ENCODE measurements at places on chromosomes 7 and 10.
A peak's percentile ranks its signal among the peaks of the same experiment; 100 is the strongest.

- DNase-seq, result peak; percentile 61
These were observed 12.2 kb upstream of the REPIN1 start for GRCh38 chr7:150356265-150356897.

DNA sequence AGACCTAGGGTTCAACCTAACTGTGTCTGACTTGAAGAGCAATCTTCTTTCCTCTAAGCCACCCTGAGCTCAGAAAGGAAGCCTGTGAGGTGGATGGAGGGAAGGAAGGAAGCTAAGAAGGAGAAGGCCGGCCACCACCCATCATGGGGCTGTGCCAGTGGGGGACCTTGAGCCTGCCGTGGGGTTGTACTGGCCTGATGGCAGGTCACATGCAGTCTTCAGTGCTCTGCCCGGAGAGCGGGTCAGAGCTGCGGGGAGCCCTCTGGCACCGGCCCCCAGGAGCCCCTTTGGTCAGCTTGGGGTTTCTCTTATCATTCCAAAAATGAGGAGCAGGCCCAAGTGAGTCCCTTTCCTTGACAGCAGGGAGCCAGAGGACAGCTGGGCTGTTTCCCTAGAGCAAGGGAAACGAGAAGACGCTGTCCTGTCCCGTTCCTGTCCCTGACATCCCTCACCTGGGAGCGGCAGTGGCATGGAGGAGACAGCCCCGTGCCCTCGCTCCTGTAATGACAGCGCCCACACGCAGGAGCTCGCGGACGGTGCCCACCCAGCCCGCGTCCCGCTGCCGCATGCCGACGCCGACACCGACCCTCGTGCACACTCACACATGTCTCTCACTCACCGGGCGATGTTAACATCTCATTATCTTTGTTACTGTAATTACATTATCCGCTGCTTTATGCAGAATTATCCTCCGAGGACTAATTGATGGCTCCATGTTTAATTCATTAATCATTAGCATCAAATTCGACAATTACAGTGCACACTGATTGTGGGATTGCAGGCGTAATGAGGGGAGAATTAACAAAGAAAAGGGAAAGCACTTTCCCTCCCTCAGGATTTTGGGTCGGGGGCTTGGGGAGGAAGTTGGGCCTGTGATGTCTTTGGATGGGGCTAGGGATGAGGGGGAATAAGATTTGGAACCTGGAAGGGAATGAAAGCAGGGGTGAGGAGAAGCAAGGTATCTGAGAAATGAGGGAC is 31.3 kb downstream of the GBX1 start:
- DNase-seq, result no peak

GRCh38 chr7:157444843-157445135 is 108.0 kb downstream of the DNAJB6 start:
- no peak for DNase-seq

GRCh38 chr7:94368371-94368791 is 26.3 kb upstream of the COL1A2 start:
- no peak for DNase-seq

DNA sequence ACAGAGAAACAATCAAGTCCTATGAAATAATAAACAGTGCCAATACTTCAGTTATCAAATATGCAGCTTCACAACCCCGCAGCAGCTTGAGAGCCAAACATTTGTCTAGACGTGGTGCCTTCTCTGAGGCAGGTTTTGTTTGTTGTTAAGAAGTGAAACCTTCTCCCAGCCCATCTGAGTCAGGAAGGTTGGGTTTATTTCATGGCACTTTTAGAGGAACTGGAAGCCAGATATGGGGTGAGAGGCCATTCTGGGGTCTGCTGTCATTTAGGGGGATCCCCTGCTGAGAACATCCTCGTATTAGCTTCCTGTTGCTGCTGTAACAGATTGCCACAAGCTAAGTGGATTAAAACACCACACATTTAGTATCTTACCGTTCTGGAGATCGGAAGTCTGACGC is 113.6 kb downstream of the GRK5 start:
- DNase-seq, result no peak

DNA sequence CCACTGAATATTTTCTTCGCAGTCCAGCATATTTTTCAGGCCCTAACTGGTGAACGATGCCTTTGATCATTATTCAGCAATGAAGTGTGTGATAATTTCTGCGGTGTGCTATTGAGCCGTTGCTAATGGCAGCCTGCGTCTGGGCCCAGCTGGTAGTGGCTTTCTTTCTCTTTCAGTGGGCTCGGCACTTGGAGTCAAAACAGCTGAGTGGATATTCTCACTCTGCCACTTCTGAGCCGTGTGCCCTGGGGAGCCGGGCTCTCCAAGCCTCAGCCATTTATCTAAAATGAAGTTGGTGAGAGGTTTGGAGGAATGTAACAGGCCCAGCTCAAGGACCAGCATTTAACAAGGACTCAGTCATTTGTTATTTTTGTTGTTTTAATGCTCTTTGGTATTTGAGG is 87.5 kb upstream of the IFRD1 start:
- no peak for DNase-seq

GRCh38 chr10:7310076-7310475 is 100.8 kb downstream of the SFMBT2 start:
- no peak for DNase-seq

- no peak for DNase-seq
These were observed 228.5 kb downstream of the CACNB2 start for GRCh38 chr10:18368682-18369081.

- no peak for DNase-seq
These were observed 5.0 kb downstream of the TPK1 start for GRCh38 chr7:144830811-144831210.

- no peak for DNase-seq
These were observed 133.2 kb downstream of the VPS50 start for GRCh38 chr7:93365341-93365740.

DNA sequence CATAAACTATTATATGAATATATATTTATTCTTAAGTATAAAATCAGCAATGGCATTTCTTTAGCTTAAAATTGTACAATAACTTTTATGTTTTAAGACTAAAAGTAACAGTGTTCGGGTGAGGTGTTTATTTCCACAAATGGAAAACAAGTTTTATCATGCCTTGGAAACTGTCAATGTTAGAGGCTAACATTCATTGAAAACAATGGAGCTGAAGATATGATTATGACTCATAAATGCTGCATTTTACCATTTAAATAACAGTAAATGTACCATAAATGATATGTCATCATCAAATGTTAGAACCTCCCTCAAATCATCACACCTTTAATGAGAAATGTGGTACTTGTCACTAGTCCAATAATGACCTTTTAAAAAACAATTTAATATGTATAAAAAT is 897.3 kb downstream of the PCDH15 start:
- DNase-seq, result no peak

- DNase-seq, result peak; percentile 75
These were observed 94.7 kb upstream of the EFCAB10 start for GRCh38 chr7:105675934-105676371.

DNA sequence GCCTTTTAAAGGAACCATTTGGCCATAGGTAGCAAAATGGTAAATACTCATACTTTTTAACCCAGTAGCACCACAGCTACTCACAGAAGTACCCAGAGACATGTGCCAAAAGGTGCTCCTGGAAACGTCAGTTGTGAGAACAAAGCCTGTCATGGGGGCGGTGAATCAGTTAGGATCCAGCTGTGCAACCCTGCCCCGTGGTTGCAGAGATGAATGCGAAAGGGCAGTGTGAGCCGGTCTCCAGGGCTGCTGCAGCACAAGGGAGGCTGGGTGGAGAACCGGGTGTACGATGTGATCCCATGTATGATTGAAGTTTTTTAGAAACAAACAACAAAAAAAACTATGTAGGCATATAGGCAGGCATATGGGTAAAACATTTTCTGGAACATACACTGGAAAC is 1.3 kb upstream of the LRRC18 start:
- no peak for DNase-seq

DNA sequence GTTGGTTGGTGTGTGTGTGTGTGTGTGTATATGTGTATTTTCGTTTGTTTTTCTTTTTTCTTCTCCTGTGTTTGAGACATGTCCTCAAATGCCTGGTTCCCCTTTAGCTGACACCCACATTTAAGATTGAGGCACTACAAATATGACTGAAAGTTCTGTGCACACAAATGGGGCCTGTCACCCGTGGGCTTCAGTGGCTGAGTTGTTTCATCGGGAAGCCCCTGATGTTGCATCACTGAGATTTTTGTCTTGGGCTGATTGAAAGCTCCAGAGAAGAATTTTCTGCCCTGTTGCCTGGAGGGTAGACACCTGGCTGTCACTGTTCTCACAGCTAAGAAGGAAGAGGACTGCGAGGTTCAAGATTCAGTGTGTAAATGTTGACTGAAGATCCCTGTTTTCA is 283.8 kb upstream of the C7orf33 start:
- no peak for DNase-seq

GRCh38 chr10:126058507-126058906 is 162.1 kb downstream of the FANK1 start:
- DNase-seq, result no peak

DNA sequence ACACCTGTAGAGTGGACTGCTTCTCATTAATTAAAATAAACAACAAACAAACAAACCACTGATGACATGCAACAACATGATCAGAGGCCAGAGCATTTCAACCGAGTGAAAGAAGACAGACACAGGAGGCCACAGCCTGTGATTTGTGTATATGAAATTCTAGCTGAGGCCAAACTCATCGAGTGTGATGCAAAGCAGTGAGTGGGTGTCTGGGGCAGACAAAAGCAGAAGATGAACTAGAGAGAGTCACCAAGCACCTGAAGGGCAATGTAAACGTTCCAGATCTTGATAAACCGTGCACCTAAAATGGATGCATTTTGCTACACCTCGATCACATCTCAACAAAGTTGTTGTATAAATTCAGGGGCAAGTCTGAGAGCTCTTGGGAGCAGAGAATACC is 108.4 kb downstream of the KLF6 start:
- no peak for DNase-seq

DNA sequence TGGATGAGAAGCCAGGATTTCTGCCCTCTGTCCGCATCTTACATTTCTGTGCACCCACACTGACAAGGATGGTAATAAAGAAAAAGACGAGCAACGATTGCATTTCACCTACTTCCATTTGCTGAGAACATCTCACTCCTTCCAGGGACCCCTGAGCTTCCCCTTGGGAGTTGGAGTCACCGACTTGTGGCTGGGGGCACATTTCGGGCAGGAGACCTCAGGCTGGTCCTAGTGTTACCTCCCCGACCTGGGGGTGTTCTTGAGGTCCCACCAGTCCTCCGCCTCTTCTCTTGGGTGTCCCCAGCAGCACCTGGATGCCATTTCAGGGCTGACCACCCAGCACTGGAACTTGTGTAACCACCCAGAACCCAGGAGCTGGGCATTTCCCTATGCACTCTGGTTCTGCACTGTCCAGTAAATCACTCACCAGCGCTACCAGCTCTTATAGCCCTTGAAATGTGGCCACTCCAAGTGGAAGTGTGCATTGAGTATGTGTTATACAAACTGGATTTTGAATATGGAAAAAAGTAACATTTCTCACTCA is 84.9 kb downstream of the LANCL2 start:
- DNase-seq, result no peak

DNA sequence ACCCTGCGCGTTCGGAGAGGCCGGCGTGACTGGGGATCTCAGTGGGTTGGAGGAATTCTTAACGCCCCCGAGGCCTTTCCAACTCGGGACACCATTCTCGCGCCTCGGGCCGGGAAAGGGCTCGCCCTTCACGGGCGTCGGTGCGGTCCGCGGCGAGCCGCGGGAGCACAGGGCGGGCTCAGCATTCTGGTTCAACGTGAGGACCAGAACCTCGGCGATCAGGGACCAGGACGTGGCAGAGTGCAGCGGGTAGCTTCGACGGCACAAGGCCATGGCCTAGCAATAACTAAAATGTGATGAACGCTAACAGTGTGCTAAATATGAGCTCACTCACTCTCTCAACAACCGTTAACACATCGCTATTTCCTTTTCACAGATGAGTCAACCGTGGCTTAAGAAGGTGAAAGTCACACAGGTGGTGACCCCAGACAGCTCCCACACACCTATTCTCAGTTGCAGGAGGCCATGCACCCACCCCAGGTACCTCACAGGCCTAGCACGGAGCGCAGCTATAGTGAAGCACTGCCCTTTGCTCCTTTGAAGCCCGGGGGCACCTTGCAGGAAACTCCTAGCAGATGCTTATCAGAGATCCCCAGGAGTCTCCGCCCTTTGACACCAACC is 4.5 kb upstream of the EMX2 start:
- no peak for DNase-seq

- no peak for DNase-seq
These were observed 79.6 kb downstream of the LARP4B start for GRCh38 chr10:851901-852300.

DNA sequence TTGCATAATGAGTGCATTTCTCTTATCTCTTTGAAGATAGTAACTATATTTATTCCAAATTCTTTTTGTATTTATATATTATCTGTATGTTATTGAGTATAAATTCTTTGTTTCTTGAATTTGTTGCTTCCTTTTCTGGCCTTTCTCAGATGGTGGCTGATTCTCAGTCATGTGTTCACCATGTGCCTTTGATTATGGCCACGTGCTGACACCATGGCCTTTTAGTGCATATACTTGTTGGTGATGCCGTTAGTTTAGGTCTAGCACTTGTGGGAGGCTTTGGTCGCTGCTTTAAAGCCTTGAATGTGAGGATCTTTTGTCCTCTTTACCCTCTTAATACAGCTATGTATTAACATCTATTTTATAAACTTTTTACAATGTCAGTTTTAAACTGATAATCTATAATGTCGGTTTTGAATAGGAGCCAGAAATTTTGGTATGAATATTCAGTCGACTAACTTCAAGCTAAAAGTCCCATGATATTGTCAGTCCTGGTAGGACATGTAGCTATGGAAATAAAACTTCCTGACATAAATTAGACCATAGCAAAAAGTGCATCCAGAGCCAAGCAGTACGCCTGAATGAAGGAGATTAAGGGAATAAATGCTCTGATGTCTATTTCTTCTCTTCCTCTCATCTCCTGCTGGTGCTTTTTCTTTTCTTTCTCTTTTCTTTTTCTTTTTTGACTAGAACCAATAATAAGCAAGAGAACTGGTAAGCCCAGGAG is 130.3 kb downstream of the GNAI1 start:
- no peak for DNase-seq

DNA sequence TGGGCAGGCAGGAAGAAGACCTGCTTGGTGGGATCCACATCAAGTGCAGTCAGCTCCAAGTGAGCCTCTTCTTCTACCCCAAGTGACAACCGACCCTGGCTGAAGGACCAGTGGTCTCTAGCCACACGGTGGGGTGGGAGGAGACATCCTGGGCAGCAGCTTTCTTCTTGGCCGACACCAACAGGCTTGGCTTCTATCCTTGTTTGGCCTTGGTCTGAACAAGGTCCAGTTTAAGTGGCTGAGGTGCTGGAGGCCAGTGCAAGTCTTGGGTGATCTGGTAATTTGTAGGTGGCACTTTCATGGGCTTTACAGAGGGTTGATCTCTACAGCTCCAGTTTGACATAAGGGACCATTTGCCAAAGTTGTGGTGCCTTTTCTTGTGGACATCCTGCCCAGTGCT is 63.6 kb upstream of the PDCD4 start:
- no peak for DNase-seq

Data from CD4-positive, alpha-beta T cell treated with Interleukin-17A for 1 hour (primary cell).